ENCODE measurements at places on chromosomes 5 and 9.

GRCh38 chr9:84397822-84398221, 57.3 kb upstream of the SLC28A3 start:
- peak; percentile 51 for DNase-seq

- DNase-seq, result no peak
Measured at GRCh38 chr5:174397206-174397605, 327.2 kb upstream of the MSX2 start.

DNA sequence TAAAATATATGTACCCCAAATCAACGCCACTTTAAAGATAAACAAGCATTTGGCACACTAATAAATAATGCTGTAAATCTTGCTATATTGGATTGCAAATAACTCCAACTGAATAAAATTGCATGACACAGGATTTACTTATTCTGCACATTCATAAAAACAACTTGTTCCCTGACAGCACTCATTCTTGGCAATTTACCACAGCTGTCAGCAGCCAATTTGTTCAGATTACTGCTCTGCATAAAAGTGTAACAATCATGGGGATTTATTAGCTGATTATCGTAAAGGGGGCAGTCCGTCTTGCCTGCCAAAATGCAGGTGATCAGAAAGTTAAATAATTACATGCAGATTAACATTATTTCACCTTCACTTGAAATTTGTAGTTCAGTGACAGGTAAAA, 285.3 kb downstream of the SLF1 start:
- DNase-seq, result peak; percentile 30

DNA sequence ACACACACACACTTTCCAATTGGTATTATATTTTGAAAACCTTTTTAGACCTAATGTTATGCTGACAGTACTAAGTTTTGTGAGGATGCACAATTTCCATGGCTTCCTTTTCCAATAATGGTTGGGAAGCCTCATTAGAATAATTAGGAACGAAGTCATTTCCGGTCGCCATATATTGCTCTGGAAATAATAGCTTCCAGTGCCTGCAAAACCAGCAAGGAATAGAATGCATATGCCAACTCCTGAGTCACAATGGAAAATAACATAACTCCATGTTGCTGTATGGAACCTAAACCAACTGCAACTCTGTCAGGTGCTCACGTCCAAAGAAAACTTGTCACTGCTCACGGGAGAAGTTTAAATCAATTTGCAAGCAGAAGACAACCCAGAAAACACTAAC, 222.0 kb downstream of the EBF1 start:
- no peak for DNase-seq

DNA sequence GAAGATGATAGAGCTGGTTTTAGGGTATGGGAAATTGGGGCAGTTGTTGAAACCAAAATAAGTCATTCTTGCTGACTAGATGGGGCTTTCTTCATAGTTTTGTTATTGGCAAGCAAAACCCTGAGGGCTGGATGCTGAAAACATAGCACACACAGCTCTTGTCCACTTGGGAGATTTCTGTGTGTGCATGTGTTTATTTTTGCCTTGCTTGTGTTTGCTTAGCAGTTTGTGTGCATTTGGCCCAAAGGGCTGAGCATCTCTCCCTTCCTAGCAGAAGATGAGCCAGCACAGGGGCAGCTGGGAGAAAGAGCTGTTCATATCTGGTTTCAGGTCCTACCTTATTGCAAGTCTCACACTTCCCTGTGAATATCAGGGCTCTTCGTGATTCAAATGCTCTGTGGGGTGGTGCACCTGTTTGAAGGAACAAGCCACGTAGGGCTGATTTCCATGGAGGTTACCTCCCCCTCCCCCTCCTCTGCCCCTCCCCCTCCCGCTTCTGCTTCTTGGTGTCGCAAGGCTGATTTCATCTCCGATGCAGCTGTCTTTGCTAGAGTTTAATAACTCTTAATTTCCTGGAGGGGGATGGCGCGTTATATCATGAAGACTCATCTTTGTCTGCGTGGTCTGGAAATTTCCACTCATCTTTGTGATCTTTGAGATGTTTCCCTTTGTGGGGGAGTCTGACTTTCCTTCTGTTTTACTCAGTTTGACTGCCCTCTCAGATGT, 296.5 kb downstream of the ARHGAP26 start:
- DNase-seq, result no peak

DNA sequence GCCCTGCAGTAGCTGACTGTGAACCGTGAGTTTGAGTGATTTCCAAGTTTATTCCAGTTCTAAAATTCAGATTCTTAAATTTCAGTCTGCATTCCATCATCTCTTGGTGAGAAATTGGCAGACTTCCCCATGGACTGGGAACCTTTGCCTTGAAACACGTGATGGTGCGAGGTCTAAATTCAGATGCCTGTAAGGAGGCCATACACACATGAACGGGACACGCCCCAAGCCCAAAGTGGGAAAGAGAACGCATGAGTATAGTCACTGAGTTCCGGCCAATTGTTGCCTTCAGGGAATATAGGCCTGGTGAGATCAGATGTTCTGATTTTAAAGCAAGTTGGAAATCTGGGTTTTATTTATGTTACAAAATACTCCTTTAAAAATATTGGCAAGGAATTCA, 1084.4 kb upstream of the WWC1 start:
- DNase-seq, result peak; percentile 92

DNA sequence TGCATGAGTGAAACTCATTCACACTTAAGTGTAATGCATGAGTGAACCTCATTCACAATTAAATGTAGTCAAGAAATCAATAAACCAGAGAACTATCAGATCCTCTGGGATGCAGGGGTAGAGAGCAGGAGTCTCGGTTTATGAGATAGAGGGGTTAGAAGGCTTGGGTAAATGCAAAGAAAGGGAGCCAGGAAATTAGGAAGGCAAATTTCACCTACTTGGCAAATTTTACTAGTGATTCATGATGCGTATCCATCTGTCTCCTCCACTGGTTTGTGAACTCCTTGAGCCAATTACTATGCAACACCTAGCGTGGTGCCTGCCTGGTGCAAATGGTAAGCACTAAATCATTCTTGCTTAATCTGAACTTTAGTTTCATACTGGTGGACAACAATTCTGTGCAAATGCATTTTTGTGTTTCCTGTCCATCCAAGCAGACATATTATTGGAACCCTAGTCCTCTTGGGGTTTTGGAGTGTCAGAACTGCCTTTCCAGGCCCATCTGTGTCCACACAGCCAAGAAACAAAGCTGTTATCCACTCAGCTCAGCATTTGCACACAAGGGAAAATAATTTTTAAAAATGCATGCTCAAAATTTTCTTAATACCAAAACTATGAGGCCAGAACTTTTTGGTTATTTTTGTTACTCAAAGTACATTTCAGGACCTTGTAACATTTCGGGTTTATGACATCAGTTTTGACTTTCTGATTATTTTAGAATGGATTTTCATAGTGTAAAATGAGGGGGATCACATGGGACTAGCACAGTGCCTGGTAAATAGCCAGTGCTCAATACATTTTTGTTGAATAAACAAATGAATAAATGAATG, 5.2 kb downstream of the HAPLN1 start:
- no peak for DNase-seq

DNA sequence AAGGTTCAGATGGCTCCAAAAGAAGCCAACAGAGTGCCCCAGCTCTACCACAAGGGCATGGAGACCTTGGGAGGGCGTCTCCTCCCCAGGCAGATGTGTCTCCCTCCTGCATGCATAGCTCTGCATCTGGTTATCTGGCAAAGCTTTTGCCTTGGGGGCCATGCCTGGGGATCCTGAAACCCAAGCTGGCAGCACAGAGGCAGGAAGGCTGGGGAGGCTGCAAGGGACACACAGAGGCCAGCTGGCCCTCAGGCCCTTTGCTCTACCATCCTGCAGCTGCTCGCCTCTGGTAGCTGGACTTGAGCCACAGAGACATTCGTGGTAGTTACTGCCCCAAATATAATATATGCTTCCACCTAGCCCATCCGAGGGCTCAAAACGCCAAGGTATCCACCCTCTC, 3.9 kb downstream of the SEPTIN8 start:
- no peak for DNase-seq

GRCh38 chr5:27140831-27141230, 102.4 kb upstream of the CDH9 start:
- no peak for DNase-seq
